ENCODE measurements at places on chromosomes 13 and 19.

DNA sequence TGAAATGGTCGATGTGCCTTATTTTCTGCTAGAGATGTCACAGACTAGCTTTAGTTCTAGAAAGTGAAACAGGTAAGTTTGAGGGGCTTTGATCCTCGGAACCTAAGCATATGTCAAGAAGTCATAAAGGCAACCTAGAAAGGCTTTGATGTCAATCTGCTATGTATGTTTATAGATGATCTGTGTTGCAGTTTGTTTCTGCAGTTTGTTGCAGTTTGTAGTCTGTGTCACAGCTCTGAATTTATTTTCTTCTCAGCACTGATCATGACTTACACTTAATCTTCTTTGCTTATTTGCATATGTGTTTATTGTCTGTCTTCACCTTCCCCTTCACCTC, 5.9 kb downstream of the LSM14A start:
- DNase-seq, result no peak

- DNase-seq, result no peak
These were observed 732 bp upstream of the DCLK1 start for GRCh38 chr13:36131931-36132297.

DNA sequence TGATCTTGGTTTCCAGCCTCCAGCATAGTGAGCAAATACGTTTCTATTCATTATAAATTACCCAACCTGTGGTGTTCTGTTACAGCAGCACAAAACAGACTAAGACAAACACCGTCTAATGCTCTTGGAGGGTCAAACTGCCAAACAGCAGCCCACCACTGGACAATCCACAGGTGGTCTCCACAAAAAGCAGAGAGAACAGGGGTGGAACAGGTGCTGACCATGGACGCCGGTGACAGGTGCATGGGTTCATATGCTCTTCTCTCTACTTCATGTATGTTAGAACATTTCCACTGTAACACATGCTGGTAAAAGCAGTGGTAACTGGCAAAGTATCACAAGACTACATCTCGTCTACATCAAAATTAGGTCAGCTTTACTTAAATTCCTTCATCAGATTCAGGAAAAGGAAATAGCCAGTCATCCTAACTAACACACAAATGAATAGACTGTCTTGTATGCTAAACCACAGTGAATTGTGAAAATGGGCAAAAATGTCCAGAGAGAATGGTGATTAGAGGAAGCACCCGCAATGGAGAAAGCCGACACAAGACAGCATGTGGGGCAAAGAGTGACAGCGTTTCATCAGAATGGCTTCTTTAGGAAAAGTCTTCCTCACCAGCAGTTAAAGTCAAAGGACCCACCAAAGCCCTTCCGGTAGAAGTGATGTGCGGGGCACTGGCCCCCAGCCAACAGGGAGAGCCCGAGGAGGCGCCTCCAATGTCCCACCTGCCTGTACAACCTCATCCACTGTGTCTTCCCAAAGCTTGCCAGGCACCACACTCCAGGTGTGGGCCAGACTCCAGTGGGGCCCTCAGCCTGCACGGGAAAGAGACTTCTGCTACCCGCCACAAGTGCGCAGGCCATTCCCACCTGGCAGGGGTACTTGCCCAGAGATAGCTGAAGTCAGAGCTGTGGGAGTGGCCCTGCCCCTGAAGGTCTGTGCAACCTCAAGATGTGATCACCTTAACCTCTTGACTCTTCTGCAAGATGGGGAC, 6.5 kb downstream of the CARS2 start:
- DNase-seq, result no peak

GRCh38 chr13:43787997-43788396, 1.2 kb upstream of the ENOX1 start:
- DNase-seq, result no peak

- DNase-seq, result no peak
These were observed 92.7 kb downstream of the LHFPL6 start for GRCh38 chr13:39510316-39510695.

GRCh38 chr13:100363874-100364273, 224.7 kb downstream of the GGACT start:
- no peak for DNase-seq

DNA sequence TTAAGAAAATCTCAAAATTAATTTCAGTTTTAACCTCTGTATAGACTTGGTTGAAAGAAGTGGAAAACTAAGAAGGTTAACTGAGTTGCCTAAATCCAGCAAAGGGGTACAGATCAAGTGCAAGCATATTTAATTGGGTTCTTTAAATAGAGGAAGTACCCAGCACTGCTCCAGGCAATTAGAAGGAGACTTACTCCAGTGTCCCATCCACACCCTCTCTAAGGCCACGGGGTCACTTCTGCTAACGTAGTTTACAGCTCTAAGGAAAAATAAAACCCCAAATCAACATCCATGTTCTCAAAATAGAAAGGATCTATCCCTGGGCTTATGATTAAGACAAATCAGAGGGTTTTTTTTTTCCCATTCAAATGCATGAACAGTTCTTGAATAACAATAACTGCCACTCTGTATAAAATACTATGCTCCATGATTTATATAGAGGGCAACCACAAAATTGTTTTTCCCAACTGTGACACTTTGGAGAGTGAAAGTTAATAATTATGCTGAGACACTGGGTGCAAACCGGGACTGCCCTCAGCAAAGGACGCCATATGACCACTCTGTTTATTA, 4.6 kb downstream of the FRY start:
- DNase-seq, result no peak

DNA sequence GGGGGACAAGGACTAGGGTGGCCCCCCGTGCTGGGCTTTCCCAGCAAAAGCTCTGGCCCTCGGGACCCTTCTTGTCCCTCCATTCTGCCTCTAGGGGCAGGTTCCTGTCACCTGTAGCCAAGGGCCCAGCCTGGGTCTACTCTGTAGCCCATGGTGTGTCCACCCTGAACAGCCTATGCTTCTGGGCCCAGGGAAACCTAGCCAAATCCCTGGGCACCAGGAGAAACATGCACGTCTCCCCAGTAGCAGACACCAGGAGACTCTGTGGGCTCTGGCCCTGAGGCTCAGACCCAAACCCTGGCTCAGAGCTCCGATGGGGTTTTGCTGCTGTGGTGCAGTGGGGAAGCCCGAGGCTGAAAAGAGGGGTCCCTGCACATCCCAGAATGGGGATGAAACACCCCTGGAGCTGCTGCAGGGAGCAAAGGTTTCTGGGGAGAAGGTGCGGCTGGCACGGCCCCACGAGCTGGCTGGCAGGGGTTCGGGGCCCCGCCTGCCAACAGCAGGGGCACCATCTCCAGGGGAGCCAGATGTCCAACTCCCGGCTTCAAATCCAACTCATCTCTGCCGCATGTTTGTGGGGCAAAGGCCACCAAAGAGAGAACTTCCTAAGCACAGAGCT, 18.2 kb downstream of the CEBPG start:
- no peak for DNase-seq

DNA sequence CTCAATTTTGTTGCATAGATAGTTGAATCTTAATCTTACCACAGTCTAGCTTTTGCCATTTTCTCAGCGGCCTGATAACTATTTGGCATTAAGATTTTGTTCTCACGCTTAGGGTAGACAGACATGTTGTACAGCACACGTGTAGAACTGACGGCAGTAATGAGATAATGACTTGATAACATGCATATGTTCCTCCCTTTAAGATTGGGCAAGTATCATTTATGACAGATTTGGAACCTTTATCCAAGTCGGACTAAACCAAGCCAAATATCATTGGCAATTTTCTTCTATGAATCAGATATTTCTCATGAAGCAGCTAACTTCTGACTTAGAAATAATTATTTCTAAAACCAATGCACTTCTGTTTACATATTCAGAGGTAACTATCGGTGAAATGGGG, 205.5 kb downstream of the NDFIP2 start:
- no peak for DNase-seq

DNA sequence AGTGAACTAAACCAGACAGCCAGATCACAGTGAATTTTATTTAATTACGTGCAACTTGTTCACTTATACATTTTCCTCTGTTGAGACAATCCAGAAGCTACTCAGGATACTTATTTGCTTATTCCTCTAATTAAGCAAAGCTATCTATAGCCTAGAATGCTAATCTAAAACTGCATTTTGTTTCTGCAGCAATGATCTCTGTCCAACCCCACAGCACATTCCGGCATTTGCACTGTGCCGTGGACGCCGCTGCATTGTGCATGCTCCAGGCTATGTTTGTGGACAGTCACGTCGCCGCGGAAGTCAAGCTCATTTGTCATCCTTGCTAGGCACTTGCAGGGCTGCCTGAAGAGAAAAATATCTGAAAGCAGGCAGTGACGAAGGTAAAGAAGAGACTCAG, 406.9 kb downstream of the RFC3 start:
- no peak for DNase-seq

DNA sequence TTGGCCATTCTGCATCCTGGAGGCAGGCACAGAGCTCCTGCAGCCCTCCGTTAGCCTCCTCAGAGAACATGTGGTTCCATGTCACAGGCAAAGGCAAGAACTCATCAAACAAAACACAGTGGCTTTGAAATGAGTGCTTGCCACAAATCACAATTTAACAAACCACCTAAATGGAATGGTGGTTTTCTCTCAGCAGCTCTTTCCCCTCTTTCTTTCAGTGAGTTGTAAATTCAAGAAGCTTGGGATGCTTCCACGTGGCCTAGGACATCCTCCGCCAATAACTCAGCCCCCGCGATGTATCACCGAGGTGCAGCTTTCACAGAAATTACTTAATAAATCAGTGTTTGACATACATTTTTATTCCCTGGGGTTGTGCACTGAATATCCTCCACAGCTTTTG, 65.4 kb upstream of the RFC3 start:
- no peak for DNase-seq

DNA sequence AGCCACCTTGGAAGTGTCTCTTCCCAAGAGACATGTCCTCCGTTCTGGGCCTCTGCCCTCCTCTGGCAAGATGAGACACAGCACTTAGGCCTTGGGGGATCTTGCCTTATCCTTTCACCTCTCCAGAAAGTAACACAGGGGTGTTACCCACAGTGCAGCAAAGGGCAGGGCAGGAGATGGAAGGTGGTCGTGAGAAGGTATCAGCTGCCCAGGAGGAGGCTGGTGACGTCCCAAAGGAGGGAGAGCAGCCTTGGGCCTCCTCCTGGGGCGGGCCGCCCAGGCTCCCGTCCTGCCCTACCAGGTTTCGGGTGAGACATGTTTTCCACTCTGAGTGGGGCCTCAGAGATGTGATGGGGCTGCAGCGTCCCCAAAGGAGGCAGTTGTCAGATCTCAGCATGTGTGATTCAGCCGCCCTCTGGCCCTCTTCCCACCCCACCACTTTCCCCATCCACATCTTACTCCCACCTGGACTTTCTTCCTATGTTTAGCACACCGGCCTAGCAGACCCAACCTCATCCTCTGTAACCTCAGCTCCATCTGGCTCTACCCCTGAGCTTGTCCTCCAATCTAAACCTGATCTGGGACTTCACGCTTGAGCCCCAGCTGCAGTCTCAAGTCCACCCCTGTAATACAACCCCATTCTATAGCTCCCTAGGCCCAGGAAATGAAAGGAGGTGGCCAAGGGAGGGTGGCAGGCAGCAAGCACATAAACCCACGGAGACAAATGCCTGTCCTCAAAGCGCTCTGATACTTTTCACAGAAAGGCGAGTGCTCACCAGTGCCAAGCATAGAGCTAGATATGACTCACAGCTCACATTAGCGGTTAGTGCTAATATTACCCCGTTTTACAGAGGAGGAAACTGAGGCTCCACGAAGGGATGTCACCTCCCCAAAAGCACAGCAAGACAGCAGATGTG, 9.3 kb downstream of the POU2F2 start:
- DNase-seq, result peak; percentile 50

DNA sequence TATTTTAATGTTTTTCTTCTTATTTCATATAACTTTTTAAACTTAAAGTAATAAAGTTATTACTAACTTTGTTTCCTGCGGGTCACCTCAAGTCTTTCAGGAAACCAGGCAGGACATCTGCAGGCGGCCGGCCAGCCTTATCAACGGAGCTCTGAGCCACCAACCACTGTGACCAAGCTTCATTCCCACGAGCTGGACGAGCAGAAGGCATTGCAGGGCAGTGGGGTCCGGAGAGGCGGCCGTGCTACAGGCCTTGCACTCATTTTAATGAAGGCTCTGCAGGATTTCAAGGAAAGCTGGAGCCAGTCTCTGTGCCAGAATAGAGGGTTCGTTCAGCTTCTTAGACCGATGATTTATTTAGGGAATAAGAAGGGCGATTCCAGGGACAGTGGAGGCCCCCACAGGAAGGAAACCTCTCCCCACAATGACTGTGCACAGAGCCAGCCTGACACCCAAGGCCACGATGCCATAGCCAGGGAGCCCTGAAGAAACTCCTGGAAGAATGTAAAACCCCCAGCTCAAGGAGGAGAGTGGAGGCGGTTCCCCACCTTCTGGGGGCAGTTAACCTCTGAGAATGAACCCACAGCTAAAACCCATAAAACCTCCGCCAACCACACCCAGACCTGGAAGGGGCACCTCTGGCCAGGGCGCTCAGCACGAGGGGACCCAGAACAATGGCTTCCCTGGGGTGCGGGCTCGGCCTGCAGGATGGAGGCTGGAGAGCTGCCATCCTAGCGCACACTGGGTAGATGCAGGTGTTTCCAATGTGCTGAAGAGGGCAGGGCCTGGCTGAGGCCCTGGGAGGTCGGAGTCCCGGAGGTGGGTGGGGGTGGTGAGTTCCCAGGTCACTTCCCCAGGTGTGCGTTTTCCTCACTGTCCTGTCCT, 75.0 kb downstream of the RASA3 start:
- DNase-seq, result no peak

DNA sequence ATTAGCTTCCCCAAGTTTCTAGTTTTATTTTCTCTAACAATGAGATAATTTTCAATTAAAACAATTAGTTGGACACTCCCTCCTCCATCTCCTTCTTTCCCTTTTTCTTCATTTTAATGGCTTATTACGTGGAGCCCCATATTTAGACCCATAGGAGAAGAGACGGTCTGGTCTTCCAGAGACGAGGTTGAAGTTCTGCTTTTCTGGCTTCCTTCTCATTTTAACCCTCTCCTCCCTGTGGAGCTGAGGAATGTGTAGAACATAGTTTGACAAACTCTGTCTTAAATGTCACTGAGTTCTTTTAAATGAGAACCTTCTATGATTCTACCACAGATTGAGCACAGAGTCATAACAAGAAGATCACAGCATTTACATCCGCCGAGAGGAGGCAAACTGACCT, 86.8 kb downstream of the EDNRB start:
- DNase-seq, result no peak

- DNase-seq, result no peak
These were observed 107.9 kb downstream of the RGCC start for GRCh38 chr13:41565216-41565615.

- no peak for DNase-seq
These were observed 4.1 kb downstream of the C19orf33 start for GRCh38 chr19:38308006-38308766.

- DNase-seq, result no peak
These were observed 119.7 kb downstream of the ABCC4 start for GRCh38 chr13:95181586-95181985.
